PC-3 (cell line): ENCODE measurements at places on chromosomes 1 and 21. TPM values are rescaled to one million over a fixed set of nuclear protein-coding genes. Genes with fewer than 3 reads are reported as not detected.

- no peak overlapping the region for H3K4me3 ChIP-seq
- H3K36me3 ChIP-seq = no peaks in the 10 kb centered on the region
- H3K27ac ChIP-seq = no peak overlapping the region
- DNase-seq = no peak
Measured at GRCh38 chr1:204874274-204874673, 3.6 kb downstream of the NFASC start.

- no peaks in the 10 kb centered on the region for H3K27me3 ChIP-seq
- no peak overlapping the region for H3K4me3 ChIP-seq
Measured at GRCh38 chr1:178969226-178969987, 56.3 kb upstream of the FAM20B start.

- no peaks in the 10 kb centered on the region for H3K36me3 ChIP-seq
- H3K27ac ChIP-seq = no peak overlapping the region
- no peak overlapping the region for H3K4me3 ChIP-seq
- H3K27me3 ChIP-seq = peaks cover 6% of the 10 kb centered on the region; the same call in 1 of the 2 replicates
- H3K4me1 ChIP-seq = no peaks in the 10 kb centered on the region
Measured at GRCh38 chr1:75980972-75981897, 49.0 kb upstream of the ASB17 start.

GRCh38 chr1:3675436-3675835, 23.1 kb downstream of the TP73 start:
- no peak overlapping the region for H3K27ac ChIP-seq
- H3K36me3 ChIP-seq = no peaks in the 10 kb centered on the region
- DNase-seq = no peak
- H3K4me3 ChIP-seq = no peak overlapping the region
- no peaks in the 10 kb centered on the region for H3K27me3 ChIP-seq

- no peak for DNase-seq
- H3K27me3 ChIP-seq = peaks cover 20% of the 10 kb centered on the region
- no peaks in the 10 kb centered on the region for H3K4me1 ChIP-seq
- no peak overlapping the region for H3K27ac ChIP-seq
Measured at GRCh38 chr1:161499099-161500039, 5.9 kb upstream of the FCGR2A start.

- no peak overlapping the region for H3K27ac ChIP-seq
- H3K27me3 ChIP-seq = no peaks in the 10 kb centered on the region
- DNase-seq = no peak
- H3K4me3 ChIP-seq = no peak overlapping the region
Measured at GRCh38 chr21:24939291-24939690, 668.0 kb downstream of the MRPL39 start.

- peaks cover 31% of the 10 kb centered on the region for H3K4me1 ChIP-seq
- peak; percentile 99 for DNase-seq
- peak overlapping the region; percentile 85 for H3K27ac ChIP-seq
- H3K4me3 ChIP-seq = no peak overlapping the region
Measured at GRCh38 chr21:42040411-42041180, 30.4 kb upstream of the ZBTB21 start.

DNA sequence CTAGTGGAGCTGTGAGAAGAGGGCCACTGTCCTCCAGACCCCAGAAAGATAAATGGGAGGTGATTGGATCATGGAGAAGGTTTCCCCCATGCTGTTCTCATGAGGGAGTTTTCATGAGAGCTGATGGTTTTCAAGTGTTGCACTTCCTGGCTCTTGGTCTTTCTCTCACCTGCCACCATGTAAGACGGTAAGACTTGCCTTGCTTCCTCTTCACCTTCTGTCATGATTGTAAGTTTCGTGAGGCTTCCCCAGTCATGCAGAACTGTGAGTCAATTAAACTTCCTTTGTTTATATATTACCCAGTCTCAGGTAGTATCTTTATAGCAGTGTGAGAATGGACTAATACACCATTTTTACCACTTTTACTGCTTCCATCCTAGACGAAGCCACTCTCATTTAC, 27.6 kb downstream of the GPR88 start:
- no peaks in the 10 kb centered on the region for H3K36me3 ChIP-seq
- no peak overlapping the region for H3K4me3 ChIP-seq
- H3K4me1 ChIP-seq = no peaks in the 10 kb centered on the region
- DNase-seq = no peak

- no peaks in the 10 kb centered on the region for H3K36me3 ChIP-seq
- no peak overlapping the region for H3K4me3 ChIP-seq
- no peak overlapping the region for H3K27ac ChIP-seq
- H3K4me1 ChIP-seq = peaks cover 14% of the 10 kb centered on the region
Measured at GRCh38 chr1:91604632-91605031, 104.0 kb downstream of the CDC7 start.

GRCh38 chr1:103171041-103171590, 62.8 kb upstream of the COL11A1 start:
- H3K27ac ChIP-seq = no peak overlapping the region
- no peaks in the 10 kb centered on the region for H3K4me1 ChIP-seq
- H3K27me3 ChIP-seq = peaks cover 5% of the 10 kb centered on the region; the same call in 1 of the 2 replicates
- DNase-seq = no peak
- H3K36me3 ChIP-seq = no peaks in the 10 kb centered on the region
- no peak overlapping the region for H3K4me3 ChIP-seq

DNA sequence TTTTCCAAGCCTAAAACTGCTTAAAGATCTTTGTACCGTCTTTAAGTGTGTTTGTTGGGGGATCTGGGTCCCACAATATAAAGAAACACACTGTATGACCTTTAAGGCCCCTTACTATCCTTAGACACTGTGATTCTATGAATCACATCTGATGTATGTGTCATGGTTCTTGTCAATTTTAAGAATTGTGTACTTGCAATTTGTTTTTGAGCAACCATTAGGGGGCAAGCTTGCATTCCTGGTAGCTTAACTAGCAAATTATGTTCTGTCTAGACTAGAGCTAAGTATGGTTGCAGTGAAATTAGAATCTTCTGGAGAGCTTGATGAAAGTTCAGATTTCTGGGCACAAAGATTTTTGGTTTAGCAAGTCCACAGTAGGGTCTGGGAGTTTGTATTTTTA, 219.5 kb downstream of the TPR start:
- H3K4me3 ChIP-seq = no peak overlapping the region
- H3K36me3 ChIP-seq = no peaks in the 10 kb centered on the region
- peak; percentile 75 for DNase-seq
- H3K27me3 ChIP-seq = no peaks in the 10 kb centered on the region
- no peak overlapping the region; the same call in 1 of the 2 replicates for H3K27ac ChIP-seq

DNA sequence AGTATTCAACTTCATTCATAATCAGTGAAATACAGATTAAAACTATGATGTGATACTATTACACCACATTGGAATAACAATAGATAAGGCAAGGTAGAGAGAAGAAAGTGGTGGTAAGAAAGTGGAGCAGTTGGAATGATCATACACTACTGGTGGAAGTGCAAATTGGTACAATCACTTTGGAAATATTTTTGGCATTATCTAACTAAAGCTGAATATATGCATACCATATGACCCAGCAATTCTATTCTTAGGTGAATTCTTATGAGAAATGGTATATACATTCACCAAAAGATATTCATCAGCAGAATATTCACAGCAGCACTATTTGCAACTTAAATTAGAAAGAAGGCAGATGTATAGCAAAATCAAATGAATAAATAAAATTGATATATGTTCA, 21.4 kb upstream of the PTPRC start:
- H3K36me3 ChIP-seq = no peaks in the 10 kb centered on the region
- no peaks in the 10 kb centered on the region for H3K27me3 ChIP-seq
- no peak overlapping the region for H3K4me3 ChIP-seq
- H3K4me1 ChIP-seq = no peaks in the 10 kb centered on the region
- H3K27ac ChIP-seq = no peak overlapping the region
- no peak for DNase-seq

- H3K4me1 ChIP-seq = 0 out of 2 replicates have a peak, but pooled peaks cover 5% of the 10 kb centered on the region
- H3K27me3 ChIP-seq = no peaks in the 10 kb centered on the region
- H3K36me3 ChIP-seq = no peaks in the 10 kb centered on the region
- no peak overlapping the region for H3K4me3 ChIP-seq
- no peak overlapping the region for H3K27ac ChIP-seq
- DNase-seq = peak; percentile 71
Measured at GRCh38 chr1:13965770-13966398, 265.9 kb downstream of the PRDM2 start.

DNA sequence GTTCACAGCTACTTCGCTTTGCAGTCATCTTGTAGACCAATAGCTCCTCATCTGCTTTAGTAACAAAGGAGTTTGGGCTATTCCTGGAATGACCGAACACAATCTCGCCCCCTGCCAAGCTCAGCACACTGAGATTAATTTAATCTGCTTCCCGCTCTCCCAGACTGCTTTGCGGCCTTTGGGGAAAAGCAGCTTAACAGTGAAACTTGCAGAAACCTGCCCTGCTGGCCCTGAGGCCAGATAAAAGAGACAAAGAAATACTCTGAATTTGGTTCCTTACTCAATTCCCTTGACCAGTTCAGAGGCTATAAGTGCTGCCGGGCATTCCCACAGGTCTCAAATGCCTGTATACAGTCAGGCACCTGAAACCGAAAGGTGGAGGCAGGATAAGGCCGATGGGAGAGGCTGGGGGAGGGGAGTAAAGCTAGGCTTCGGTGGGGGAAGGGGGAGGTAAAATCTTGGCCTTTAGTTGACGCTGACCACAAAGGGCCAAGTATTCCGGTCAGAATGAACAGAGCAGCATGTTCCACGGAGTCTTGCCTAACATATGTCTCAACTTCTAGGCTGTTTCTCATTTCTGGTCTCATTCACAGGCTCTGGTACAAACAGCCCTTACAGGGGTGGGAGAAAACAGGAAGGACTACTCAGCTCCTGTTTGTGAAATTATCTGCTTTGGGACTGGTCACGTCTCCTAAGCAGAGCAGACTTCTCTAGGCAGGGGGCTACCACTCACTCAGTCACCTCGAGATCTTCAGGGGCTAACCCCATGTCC, 17.7 kb upstream of the A3GALT2 start:
- H3K27ac ChIP-seq = no peak overlapping the region
- H3K27me3 ChIP-seq = no peaks in the 10 kb centered on the region
- no peak overlapping the region for H3K4me3 ChIP-seq

DNA sequence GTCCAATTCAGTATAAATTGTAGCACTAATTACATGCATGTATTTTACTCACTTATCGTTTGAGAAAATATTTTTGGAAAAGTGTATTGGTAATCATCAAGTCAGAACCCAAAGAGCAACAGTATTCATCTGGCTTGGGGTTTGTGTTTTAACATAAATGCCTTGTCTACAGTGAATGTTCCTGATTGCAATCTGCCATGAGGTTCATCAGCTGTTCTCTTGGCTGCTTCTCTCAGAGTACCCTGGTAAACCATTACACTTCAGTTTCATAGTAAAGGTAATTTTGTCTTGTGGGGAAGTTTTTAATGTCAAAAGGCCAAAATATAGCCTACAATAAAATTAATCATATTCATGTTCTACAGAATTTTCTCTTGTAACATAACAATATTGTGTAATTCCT, 150.3 kb downstream of the IFI44 start:
- no peak overlapping the region for H3K27ac ChIP-seq
- H3K4me3 ChIP-seq = no peak overlapping the region
- H3K4me1 ChIP-seq = no peaks in the 10 kb centered on the region
- H3K36me3 ChIP-seq = no peaks in the 10 kb centered on the region
- H3K27me3 ChIP-seq = no peaks in the 10 kb centered on the region
- DNase-seq = no peak

- DNase-seq = no peak
- H3K4me1 ChIP-seq = no peaks in the 10 kb centered on the region
- H3K27me3 ChIP-seq = no peaks in the 10 kb centered on the region
- H3K4me3 ChIP-seq = no peak overlapping the region
Measured at GRCh38 chr21:16580661-16581060, 850.9 kb downstream of the USP25 start.

- no peak overlapping the region for H3K27ac ChIP-seq
- H3K36me3 ChIP-seq = no peaks in the 10 kb centered on the region
- H3K27me3 ChIP-seq = no peaks in the 10 kb centered on the region
- DNase-seq = no peak
Measured at GRCh38 chr21:37557261-37557950, 190.8 kb downstream of the DYRK1A start.

DNA sequence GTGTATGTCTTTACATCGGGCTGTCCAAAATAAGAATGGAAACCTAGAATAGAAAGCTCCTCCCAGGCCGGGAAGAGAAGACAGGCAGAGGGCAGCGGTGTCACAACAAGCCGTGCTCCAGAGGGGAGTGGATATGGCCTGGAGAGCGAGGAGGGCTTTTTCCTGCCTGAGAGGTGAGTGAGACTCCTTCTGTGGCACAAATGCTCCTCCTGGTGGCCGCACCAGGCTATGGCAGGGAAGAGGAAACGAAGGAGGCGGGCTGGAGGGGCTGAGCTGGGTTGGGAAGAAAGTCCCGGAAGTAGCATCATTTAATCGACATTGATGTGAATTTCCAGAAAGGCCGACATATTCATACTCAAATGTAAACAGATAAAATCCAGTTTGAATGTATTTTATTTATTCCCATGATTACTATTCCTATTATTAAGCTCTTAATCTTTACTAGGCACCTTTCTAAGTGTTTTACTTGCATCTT, 54.7 kb downstream of the MEF2D start:
- H3K4me3 ChIP-seq = no peak overlapping the region
- peak; percentile 96 for DNase-seq
- H3K27me3 ChIP-seq = peaks cover 13% of the 10 kb centered on the region
- H3K36me3 ChIP-seq = no peaks in the 10 kb centered on the region
- H3K4me1 ChIP-seq = peaks cover 12% of the 10 kb centered on the region
- H3K27ac ChIP-seq = no peak overlapping the region

The SNAP47 gene
- 123 and 145 TPM in 2 replicates for total RNA-seq

The RXFP4 gene
- total RNA-seq = not detected in 2 replicates

The LGR6 gene
- 0.23 and 0.26 TPM in 2 replicates for total RNA-seq

The VASH2 gene
- 4.7 TPM in 2 replicates for total RNA-seq

The CENPF gene
- 92.6 and 101 TPM in 2 replicates for total RNA-seq

The S100A12 gene
- not detected in 2 replicates for total RNA-seq

The S100A7 gene
- not detected in 2 replicates for total RNA-seq

The FAM110D gene
- not detected in 2 replicates for total RNA-seq

The LRRC42 gene
- total RNA-seq = 23.9 and 27.3 TPM in 2 replicates

The TRIM67 gene
- total RNA-seq = not detected in 2 replicates

The ACTA1 gene
- 0.80 TPM in 1 of 2 replicates, not detected in the other for total RNA-seq

The RNU1-1 gene
- total RNA-seq = under 0.01 TPM in 2 replicates
